ENCODE measurements at places on chromosomes 6 and 20.

DNA sequence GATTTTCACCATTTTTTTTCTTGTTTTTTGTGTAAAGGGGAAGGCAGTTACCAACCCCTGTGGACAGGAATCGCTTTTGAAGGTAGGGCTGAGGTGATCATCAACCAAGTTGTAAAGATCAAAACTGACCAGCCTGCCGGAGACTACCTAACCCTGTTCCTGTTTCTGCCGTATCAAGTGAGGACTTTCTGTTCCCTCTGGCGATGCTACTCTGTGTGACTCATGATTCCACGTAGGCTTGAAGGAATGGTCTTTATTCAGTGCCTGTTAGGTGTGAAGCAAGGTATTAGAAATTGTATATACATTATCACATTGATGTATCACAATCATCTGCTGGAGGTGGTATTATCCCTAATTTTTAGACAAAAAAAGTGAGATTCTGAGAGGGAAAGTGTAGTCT lies 161.3 kb downstream of the SOX4 start:
- no peak for DNase-seq

GRCh38 chr20:50269091-50270033 lies 78.7 kb downstream of the CEBPB start:
- no peak for DNase-seq

DNA sequence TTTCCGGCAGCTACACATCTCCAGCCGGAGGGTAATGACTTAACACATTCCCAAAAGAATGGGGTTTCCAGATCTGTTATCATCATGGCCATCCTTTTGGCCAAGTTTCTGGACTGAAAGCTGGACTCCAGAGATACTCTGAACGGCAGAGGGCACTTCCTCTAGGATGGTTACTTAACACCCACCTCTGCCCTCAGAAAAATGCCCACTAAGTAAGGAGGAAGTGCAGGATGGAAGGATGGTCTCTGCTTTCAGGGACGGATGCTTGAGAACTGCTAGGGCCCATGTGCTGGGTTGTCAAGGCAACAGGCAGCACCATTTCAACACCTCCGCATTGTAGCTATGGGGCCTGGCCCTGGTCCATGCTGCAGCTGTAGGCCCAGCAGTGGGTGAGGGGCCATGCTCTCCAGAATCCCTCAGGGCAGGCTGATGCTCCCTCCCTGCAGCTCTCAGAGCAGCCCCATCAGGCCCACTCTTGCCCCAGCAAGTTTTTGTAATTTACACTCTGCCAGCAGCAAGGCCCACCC lies 16.5 kb upstream of the TGM3 start:
- DNase-seq, result no peak

DNA sequence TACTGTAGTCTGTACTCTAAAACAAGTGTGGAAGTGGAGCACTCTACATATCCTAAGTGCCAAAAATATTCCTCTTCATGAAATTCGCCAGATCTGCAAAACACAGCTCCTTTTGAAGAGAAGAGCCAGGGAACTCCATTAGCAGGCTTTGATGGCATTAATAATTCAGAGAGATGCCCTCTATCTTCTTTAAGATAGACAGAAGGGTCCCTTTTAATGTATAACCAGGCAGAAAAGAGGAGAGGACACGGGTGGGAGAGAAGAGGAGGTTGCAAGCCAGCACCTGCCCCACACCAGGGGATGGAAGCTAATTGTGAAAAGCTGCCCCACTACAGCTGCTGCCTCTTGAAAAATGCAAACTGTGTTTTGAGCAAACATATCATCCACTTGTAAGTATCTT lies 3.7 kb upstream of the RFPL4B start:
- DNase-seq, result no peak

All from sigmoid colon (tissue), 7 donors.